Vein endothelial cell (primary cell): ENCODE measurements at places on chromosomes 4 and X. TPM values are rescaled to one million over a fixed set of nuclear protein-coding genes. Genes with fewer than 3 reads are reported as not detected.

The NEXMIF gene
- 0.10 TPM in 1 of 2 replicates, not detected in the other for total RNA-seq

The TENM3 gene
- total RNA-seq = 20.3 and 23.1 TPM in 2 replicates

The HS3ST1 gene
- total RNA-seq = 1.3 and 2.1 TPM in 2 replicates

The CYTL1 gene
- 44.1 and 101 TPM in 2 replicates for total RNA-seq

The PAK3 gene
- total RNA-seq = 0.29 and 0.33 TPM in 2 replicates
